ENCODE measurements at places on chromosomes 16 and 17.

- no peak for DNase-seq
Observed at GRCh38 chr16:53282975-53283946, 151.0 kb upstream of the RBL2 start.

DNA sequence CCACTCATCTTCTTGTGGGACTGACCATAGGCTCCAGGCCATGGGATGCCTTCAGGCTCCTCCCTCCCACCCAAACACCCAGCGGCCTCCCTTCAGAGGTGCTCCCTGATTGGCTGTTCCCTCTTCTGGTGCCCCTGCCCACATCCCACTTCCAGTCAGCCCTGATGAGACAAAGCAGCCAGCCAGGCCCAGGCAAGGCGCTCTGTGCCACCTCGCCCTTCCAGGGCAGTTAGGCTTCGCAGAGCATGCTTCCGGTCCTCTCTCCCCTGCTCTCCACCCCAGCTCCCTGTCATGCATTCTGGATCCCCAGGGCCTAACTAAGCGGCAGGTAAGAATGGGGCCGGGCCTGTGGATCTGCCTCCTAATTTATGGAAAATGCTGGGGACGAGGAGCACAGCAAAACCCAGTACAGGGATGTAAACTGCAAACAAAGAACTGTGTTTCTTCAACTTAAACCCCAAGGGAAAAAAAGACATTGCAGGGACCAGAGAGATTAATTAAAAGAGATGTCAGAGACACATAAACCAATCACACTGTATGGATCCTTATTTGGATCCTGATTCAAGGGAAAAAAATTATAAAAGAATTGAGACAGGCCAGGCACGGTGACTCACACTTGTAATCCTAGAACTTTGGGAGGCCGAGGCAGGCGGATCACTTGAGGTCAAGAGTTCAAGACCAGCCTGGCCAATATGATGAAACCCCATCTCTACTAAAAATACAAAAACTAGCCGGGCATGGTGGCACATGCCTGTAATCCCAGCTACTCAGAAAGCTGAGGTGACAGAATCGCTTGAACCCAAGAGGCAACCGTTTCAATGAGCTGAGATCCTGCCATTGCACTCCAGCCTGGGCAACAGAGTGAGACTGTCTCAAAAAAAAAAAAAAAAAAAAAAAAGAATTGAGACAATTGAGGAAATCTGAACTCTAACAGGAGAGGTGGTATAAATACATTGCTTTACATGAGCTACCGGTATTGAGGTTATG lies 26.0 kb downstream of the ZDHHC7 start:
- DNase-seq, result no peak

DNA sequence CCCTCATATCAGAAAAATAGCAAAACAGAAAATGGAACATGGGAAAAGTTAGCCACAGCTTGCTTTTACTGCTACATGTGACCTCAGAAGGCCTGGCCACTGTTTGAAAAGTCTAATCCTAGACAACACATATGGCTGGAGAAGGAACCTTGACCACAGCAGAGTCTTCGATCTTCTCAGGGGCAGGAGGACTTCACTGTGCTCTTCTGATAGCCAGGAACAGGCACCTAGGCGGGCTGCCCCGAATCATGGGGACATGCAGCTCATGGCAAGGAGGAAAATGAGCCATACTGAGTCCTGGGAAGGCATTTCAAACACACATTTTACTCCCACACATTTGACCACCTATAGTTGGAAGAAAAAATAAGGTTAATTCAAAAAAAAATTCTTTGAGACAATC lies 31.1 kb upstream of the ADORA2B start:
- no peak for DNase-seq

GRCh38 chr17:41049110-41049509 lies 2.0 kb upstream of the KRTAP2-1 start:
- DNase-seq, result no peak

DNA sequence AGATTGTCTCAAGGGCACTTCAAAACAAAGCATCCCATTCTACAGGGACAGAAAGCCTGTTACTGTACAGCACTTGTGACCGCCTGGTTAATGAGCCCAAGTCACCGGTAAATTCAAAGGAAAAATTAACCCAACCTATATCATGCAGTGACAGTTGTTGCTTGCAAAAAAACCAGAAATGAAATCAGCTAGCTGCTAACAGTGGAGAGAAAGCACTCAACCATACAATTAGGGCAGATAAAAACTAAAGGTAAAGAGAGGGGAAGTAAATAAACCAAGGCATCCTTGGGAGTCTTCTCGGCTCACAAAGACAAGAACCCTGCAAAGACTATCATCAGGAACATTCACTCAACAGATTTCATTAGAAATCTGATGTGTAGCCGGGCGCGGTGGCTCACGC lies 5.9 kb downstream of the RETREG3 start:
- DNase-seq, result no peak

DNA sequence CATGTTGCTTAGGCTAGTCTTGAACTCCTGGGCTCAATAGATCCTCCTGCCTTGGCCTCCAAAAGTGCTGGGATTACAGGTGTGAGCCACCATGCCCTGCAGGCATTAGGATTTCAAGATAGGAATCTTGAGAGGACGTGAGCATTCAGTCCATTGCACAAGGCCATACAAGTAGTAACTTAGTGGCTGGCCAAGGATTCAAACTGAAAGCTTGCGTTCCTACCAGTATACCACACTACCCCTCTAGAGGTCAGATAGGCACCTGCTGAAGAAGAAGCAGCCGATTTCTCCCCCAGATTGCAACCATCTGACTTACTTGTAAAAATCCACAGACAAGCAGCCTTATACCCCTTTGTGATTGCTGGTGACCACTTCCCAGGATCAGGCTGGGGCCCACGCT lies 80.9 kb downstream of the CACNG3 start:
- DNase-seq, result no peak

Data from activated CD4-positive, alpha-beta T cell treated with anti-CD3 and anti-CD28 coated beads for 1 hour (primary cell).